Stimulated activated CD8-positive, alpha-beta memory T cell treated with anti-CD3 and anti-CD28 coated beads, Interleukin-7, amount 100 ng/mL, for 24 hours (primary cell): ENCODE measurements at places on chromosomes 2 and 18.

DNA sequence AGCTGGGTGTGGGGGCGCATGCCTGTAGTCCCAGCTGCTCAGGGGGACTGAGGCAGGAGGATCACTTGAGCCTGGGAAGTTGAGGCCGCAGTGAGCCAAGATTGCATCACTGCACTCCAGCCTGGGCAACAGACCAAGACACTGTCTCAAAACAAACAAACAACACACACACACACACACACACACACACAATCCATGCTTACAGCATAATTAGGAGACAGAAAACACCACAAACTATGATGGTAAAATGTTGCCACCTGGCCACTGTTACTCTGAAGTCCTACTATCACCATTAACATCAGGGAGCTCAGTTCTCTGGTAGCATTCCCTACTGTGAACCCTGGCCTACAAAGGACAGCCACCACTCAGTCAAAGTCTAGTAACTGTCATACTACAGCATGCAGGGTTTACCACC lies 18.3 kb downstream of the DNPEP start:
- DNase-seq = no peak

DNA sequence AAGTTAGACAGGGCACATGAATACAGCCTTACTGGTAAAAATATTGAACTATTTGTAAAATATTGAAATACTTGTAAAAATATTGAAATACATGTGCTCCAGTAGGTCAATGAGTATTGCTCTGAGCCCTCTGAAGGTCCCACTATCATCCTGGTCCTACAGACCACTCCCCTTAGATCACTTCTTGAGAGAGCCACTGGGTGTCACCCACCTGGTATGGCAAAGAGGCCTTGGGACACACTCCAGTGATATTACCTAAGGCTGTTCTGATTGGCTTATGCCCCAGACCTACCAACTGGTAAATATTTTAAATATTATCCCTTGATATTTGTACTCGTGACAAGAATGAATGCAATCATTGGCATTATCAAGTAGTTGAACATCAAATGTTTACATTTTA lies 5.0 kb downstream of the THSD7B start:
- DNase-seq = no peak

DNA sequence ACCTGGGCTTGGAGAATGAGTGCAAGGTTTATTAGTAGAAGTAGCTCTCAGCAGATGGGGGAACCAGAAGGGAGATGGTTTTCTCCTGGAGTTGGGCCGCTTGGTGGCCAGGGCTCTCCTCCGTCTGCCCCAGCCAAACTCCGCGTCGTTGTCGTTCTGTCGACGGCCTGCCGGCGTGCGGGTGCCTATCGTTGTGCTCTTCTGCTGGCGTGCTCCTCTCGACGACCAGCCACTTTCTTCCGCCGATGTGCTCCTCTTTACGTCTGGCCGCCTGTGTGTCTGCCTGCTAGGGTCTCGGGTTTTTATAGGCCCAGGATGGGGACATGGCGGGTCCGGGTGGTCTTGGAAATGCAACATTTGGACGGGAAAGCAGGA lies 119.1 kb downstream of the BMPR2 start:
- no peak for DNase-seq

DNA sequence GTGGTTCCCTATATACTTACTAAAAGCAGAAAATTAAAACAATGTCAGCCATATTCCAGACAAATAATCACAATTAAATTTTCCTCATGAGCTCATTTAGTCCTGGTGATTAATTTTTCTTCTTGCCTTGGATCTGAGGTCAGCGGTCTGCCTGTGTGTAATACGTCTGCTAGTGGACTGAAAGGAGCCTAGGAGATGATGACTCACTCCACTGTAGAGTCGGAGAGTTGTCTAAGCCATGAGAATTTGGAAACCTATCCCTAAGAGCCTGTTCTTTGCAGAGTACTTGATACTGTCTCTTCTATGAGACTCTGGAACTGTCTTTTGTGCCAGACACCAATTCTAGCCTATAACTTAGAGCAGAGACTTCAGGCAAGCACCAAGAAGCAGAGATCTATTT lies 94.2 kb upstream of the RAB27B start:
- DNase-seq = no peak

- DNase-seq = no peak
Measured at GRCh38 chr2:186422226-186422625, 63.8 kb upstream of the ZC3H15 start.

DNA sequence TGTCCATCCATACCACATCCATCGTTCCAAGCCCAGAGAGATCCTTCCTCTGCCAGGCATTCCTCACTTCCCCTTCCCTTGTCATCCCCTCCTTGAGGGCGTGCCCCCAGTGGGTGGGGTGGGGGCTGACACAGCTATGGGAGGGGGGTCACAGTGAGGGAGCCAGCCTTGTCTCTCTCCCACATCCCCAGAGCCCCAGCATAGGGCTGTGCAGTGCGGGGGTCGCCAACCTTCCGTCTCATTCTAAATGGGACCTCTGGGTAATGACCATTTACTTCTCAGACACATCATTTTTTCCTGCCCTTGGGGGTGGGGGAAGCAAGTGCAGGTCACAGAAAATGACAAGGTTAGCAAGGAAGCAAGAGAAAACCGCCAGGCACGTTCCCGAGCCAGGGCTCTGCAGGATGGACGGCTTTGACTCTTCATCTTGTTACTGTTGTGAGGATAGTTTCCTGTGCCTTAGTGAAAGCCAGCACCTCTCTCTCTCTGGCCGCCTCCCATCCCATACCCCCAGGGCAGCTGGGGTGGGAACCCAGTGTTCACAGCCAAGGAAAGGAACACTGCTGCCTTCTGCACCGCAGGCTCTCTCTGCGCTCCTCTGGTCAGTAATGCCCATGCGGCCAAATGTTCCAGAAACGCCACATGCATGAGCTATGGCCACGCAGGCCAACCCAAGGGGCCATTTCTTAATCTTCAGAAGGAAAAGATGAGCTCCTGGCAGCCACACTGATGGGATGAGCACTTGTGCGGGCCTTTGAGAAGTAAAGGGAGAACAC lies 22.7 kb upstream of the OTOS start:
- no peak for DNase-seq

DNA sequence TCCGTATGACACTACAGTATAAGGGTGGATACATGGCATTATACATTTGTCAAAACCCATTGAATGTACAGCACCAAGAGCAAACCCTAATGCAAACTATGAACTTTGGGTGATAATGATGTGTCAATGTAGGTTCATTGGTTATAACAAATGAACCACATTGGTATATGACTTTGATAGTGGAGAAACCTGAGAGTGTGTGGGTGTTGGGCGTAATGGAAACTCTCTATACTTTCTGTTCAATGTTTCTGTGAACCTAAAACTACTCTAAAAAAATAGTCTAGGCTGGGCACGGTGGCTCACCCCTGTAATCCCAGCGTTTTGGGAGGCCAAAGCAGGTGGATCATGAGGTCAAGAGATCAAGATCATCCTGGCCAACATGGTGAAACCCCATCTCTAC lies 6.5 kb upstream of the ACTG2 start:
- DNase-seq = peak; percentile 13

DNA sequence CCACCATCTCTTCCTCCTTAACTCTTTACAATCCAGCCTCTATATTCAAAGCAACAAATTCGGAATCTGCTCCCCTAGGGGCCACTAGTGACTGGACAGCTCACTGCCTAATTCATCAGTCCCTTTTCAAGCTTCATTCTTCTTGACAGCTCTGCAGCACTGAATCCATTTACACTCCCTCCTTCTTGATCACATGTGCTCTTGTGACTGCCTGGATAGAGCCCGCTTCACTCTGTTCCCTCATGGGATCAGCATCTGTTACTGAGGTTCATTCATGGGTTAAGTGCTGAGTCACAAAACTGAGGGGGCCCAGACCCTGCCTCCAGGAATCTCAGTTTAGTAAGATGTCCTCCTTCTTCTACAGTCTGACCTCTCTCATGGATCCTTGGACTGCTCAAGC lies 81.5 kb downstream of the CYRIA start:
- DNase-seq = no peak

DNA sequence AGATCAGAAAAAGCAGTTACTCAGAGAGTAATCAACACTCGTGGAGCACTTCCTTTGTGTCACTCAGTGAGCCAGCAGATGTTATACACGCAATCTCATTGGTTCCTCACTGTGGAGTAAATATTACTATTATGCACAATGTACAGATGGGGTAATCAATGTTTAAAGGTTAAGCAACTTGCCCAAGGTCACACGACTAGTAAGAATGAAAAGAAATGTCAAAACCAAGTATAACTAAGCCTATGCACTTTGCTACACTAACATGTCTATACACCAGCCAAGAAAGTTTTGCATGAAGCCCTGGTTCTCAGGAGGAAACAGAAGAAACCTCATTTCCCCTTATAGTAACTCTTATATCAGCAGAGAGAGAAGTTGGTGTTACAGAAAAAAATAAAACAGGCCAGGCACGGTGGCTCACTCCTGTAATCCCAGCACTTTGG lies 5.4 kb downstream of the METTL21A start:
- no peak for DNase-seq

- DNase-seq = no peak
Measured at GRCh38 chr2:205768815-205769494, 86.7 kb downstream of the NRP2 start.

DNA sequence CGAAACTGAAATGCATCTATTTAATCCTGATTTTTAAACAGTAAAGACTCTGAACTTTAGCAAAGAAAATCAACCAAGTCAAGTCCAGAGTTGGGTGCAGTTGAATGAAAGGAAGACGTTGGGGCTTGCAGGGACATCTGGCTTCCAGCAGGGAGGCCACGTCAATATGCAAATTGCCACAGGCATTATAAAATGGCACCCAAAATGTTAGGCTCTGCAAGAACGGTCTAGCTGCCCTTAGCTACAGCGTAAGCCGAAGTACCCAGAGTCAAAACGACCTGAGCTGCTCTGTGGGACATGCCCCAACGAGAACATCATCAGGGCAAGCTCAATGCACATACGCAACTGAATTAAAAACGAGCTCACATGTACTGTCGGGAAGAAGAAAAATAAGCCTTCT lies 30.7 kb downstream of the DOCK10 start:
- DNase-seq = no peak

- no peak for DNase-seq
Measured at GRCh38 chr18:75066021-75066880, 142.7 kb downstream of the PTGR3 start.

DNA sequence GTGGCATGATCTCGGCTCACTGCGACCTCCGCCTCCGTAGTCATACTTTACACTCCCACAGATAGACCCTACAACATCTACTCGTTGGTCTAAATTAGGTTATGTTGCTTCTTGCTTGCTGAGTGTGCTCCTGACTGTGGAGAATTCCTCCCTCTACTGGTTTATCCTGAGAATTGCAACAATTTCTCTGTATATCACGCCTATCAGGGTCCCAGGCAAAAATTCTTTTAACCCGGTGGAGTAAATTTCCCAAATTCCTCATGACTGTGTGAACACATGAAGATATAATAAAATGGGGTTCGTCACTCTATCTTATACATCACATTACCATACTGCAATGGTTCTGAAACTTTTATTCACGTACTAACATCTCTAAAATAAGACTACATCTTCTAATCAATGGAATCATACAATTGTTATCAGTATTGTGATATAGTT lies 156.7 kb downstream of the EVA1A start:
- no peak for DNase-seq

DNA sequence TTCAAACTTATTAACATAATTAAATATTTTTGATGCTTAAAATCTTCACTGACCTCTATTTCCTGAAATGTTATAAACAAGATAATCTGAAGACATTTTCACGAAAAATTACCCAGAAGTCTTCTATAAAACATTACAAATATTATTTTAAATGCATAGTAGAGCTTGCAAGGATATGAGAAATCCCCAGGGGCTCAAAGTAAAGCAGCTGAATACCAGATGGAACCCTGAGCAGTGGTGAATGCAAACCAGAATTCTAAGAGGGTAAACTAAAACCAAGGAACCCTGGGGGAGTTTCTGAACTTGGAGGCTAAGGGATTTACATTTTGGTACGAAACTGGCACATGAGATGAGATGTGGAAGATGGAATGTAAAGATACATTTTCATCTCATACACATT lies 83.6 kb downstream of the FSHR start:
- no peak for DNase-seq

DNA sequence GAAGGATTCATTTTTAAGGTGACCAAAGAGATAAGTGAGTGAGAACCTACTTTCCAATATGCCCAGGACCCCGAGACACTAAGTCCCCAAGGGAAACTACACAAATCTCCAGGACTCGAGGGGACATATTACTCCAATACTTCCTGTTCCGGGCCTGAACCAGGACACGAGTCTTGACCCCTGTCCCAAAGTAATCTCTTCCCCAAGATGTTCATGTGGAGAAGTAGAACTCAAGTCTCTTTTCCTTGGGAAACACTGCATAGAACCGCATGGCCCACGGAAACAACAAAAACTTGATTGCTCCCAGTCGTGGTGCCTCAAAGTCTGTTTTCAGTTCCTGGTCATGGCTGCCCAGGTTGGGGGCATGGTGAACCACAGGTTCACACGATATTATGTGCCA lies 87.2 kb upstream of the ZEB2 start:
- DNase-seq = no peak

DNA sequence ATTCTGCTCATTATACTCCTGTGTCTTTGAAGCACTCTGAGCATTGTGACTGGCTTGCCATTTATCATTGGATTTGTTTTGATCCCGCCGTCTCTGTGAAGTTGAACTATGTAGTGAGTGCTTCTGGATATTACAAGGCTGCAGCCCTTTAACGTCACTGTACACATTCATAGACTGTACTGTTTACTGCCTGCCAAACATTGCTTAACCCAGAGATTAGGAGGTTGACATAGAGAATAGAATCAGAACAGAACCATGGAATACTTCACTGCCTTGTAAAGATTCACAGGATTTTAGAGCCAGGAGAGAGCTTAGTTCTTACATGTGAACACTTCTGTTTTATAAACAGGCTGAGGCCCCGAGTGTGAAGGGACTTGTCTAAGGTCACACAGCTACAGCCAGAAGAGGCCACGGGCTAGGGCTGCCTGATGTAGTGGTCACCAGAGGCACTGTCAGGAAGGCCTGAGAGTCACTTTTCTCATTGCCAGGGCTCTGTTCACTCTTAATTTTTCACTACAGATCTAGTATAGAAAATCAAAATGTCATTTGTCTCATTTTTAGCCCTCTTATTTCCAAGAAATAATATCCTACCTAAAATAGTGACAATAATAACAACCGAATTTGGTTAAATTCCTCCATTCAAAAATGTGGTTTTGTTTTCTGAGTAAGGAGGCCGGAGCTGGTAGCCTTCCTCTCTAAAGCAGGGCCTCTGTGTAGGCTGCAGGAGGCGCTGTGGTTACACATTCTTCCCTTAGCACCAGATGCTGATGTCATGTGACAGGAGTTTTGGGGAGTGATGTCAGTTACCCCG lies 87.9 kb downstream of the UGGT1 start:
- no peak for DNase-seq

- DNase-seq = no peak
Measured at GRCh38 chr2:24515831-24516230, 24.8 kb downstream of the NCOA1 start.

GRCh38 chr18:46401486-46402070 lies 255.4 kb downstream of the LOXHD1 start:
- no peak for DNase-seq

- DNase-seq = peak; percentile 6
Measured at GRCh38 chr2:240983361-240983995, 14.9 kb upstream of the SNED1 start.
